Fibroblast of pulmonary artery (primary cell): ENCODE measurements at places on chromosomes 4 and X.

- peak; percentile 34 for DNase-seq
These were observed 13.7 kb downstream of the PPP2R3B start for GRCh38 chrX:372856-373640.

- DNase-seq = no peak
These were observed 793 bp downstream of the NALF2 start for GRCh38 chrX:69504626-69505612.

- no peak for DNase-seq
These were observed 134.3 kb downstream of the BMPR1B start for GRCh38 chr4:94892051-94892450.

DNA sequence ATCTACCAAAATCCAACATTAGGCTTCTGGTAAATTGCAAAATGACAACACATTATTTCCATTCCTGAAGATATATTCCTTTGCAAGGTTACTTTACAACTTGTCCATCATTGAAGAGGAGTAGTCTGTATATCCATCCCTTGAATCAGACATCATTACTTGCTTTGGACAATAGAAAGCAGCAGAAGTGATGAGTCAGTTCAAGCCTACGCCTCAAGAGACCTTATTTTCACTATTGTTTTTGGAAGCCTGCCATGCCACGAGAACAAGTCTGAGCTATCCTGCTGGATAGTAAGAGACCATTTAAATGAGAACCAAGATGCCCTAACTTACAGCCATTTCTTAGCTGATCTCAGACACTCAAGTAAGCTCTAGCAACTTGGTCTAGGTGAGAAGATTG lies 246.0 kb upstream of the HHIP start:
- peak; percentile 95 for DNase-seq

DNA sequence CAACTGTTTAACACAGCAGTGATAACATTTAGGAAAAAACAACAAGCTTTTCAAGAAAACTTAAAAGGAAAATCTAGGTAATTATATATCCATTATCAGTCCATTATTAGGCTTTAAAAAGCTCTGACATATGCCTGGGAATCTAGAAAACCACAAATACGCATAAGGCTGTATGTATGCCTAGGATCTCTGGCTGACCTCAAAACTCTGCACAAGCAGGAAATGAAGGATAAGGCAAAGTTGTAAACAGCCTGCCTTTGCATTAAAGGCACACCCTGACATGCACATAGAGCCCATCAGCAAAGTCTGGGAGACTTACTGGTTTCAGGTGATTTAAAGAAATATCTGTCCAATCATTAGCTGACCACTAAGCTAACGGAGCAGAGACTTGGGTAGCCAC lies 14.0 kb downstream of the TIMP1 start:
- DNase-seq = peak; percentile 84

DNA sequence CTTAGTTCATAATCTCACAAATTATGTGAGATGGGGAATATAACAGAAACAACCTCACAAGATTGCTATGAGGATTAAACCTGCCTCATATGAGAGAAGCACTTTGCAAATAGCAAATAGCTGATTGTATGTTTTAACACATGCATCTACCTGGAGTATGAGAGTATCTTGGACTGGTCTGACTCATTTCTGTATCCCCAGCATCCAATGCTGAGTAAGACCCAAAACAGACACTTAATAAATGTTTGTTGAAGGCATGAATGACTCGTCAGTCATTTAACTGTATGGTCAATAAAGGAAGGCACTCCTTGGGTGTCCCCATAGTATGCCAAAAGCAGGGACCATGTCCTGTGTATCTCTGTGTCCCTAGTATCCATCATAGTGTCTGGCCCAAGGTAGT lies 350.9 kb upstream of the F9 start:
- DNase-seq = no peak

DNA sequence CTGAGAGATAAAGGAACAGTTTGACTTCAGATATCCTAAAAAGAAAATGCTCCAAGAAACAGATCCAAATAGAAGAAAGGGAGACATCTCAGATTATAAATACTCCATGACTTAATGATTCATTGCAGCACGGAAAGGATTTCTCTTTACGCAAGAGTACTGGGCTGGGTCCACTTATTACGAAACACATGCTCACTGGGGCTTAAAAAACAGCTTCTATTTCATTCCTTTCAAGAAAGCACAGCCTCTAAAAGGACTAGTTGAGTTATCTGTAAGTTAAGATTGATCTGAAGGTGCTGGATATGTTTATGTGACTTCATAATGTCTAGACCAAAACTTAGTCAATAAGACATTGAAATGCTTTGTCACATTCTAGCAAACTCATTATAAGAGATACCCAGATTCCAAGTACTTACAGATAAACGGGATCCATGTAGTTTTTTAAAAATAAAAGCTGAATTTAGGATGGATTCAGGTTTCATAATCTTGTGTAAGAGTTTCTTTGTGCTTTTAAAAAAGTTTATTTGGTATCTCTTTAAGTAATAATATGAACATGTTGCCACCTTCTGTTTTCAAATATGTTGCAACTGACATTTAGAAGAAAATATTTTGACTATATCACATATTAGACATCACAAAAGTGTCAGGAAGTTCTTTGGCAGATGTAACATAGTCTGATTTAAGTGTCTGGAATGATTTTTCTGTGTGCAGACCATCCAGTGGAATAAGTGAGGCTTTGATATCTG lies 109.5 kb upstream of the MYOZ2 start:
- peak; percentile 94 for DNase-seq

DNA sequence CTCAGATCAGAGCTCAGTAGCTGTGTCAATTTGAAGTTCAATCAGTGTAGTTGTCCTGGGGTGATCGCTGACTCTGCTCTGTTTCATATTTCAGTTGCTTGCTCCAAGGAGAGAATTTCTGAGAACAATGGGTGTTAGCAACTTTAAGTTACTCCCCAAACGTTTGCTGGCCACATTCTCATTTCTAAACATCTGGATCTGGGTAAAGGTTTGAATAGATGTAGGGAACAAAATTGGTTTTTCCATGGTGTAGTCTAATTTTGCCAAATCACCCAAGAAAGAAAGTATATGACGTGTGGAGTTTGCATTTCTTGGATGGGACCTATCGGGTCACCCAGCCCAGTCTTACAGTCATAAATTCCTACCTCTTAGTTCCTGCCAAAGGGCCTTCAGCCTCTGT lies 103.7 kb downstream of the AKAP4 start:
- no peak for DNase-seq

DNA sequence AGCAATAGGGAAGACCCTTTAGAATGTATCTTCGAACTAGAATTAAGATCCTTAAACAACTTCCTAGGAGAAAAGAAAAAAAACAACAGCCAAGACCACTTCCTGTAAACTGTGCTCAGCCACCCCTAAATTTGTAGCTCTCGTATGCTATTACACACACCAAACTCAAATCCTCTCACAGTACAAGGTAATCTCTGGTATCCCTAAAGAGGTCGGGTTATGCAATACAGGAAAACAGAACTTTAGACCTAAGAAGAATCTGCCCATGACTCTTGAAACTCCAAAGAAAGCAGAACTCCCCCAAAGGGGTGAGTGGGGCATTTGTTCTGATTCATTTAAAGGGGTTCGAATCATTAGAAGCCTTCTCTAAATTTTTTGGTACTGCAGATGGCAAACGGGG lies 170.9 kb upstream of the CASK start:
- DNase-seq = peak; percentile 70
